GM06990 (cell line): ENCODE measurements at places on chromosomes 3 and 15.
A peak's percentile ranks its signal among the peaks of the same experiment; 100 is the strongest.

DNA sequence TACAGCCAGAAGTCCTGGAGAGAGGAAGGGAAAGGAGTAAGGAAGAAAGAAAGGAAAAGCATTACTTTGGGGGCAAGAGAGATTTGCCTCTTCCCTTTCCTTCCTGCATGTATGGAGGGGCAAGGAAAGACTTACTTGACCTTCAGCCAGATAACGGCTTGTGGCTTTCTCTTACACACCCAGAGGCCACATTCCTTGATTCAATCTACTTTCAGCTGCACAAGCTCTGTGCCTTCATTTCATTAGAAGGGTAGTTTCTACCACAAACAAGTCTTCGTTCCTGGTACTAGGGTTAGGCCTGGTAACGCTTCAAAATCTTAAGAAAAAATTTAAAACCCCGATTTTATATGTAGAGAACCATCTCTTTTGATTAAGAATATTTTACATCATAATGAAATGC, 835.9 kb downstream of the TUSC7 start:
- no peak for DNase-seq

GRCh38 chr15:92586966-92587365, 68.6 kb downstream of the FAM174B start:
- no peak for DNase-seq

- DNase-seq = no peak
Observed at GRCh38 chr3:185199206-185199605, 46.3 kb upstream of the C3orf70 start.

GRCh38 chr3:2929574-2929973, 180.6 kb downstream of the IL5RA start:
- no peak for DNase-seq

DNA sequence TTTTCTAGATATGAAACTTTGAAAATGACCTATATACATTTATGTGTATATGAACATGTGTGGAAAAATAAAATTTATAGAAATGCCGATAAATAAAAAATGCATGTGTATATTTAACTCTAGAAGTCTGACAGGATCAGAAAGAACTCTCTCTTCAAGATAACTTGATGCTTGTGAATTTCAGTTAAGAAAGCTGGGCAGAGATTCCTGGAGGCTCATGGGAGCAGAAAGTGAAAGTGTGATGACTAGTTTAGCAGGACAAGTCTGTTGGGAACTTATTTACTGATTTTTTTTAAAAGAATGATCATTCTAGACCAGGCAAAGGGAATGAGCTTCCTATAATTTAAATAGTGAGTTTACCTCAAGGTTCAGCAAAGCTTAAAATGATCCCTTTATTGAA, 81.5 kb upstream of the KCNAB1 start:
- DNase-seq = no peak

GRCh38 chr15:74263466-74263865, 27.3 kb downstream of the CCDC33 start:
- no peak for DNase-seq

DNA sequence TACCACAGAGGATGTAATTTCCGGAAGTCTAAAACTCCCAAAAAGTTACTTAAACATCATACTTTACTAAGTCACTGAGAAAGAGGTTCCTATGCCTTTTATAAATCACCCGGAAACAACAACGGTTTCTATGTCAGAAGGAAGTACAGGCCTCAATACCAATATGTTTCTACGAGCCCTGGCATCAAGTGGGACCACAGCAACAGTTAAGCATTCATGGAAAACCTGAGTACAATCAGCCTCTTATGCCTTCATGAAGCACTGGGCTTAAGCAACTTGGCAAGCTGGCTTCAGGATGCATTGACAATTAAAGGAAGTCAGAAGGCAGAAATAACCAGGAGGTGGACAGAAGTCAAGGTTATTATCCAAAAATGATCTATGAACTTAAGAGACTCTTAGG, 19.1 kb upstream of the B3GNT5 start:
- no peak for DNase-seq

DNA sequence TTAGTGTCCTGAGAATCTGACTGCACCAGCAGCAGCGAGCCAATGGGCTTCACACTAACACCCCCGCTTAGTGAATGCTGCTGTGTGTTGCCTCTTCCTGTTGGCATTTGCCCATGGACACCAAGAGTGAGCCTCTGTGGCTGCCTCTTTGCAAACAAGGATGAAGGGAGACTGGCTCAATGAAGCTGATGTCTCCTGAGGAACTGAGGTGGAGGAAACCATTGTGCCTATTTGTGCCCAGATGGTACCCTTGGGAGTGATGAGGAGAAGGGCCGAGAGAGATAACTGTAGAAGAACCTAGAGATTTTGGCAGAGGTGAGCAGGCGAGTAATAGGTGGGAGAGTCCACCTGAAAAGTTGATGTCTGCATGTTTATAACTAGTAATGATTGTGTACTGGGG, 51.2 kb downstream of the IL20RB start:
- DNase-seq = no peak

- DNase-seq = peak; percentile 41
Observed at GRCh38 chr3:29181149-29181780, 99.6 kb upstream of the RBMS3 start.

DNA sequence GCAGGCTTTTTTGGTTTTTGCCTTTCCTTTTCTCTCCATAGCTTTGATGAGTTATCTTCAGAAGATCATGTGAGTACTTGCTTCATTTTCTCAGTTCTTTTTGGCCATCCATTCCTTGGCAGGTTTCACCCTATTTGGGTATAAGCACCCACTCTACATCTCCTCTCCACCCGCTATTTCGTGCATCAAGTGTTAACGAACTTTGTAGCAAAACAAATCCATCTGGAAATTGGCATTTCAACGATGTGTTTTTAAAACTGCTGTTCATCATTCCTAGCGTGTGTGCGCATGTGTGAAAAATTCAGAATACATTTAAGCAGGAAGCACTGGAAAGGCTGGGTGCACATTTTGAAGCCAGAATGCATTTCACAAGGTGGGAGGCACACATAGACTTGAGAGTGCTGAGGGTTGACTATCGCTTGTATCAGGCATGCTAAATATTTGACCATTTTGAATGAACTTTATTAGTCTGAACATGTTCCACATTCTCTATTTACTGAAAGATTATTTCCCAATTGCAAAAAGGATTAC, 89.7 kb upstream of the FHIT start:
- DNase-seq = no peak

GRCh38 chr3:88433568-88433967, 283.8 kb downstream of the C3orf38 start:
- peak; percentile 37 for DNase-seq

DNA sequence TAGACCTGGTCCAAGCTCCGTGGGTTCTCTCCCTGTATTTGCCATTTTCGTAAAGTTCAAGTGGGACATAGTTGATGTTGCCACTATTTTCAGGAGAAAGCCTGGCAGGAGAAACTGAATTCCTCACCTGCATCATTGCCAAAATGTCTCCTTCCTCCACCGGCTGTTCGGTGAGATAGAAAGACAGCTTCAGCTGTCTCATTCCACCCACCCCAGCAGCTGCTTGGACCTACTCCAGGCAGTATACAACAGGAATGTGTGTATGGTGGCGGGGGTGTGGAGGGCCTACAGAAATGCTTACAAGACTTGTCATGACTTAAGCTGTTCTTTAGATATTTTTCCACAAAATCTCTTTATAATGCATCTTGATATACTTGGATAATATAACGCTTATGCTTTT, 132.7 kb upstream of the RAP2B start:
- no peak for DNase-seq

GRCh38 chr3:4776399-4776979, 202.7 kb upstream of the BHLHE40 start:
- DNase-seq = peak; percentile 57

GRCh38 chr15:101396484-101397261, 92.8 kb downstream of the PCSK6 start:
- DNase-seq = no peak

DNA sequence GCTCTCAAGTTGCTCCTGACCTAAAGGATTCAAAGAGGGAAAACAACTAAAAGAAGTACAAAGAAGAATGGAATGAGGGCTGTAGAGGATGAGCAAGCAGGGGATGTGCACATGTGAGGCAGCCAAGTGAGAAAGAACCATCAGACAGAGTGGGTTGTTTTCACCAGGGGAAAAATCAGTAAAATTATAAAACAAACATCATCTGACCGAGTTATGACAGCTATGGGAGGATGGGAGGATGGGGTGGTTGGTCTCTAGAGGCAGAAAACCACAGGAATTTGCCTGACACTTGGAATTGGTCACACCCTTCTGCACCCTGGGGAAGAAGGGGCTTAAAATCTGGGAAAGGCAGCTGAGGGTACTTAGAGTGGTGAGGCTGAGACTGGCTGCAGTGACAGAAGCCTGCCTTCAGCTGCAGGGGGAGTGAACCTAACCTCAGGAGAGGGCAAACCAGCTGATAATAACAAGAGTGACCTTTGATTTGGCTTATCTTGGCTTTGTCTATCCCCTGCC, 10.1 kb downstream of the ARHGAP31 start:
- no peak for DNase-seq

GRCh38 chr15:90221246-90221900, 12.4 kb downstream of the CIB1 start:
- no peak for DNase-seq

- DNase-seq = no peak
Observed at GRCh38 chr3:54374214-54374852, 252.0 kb downstream of the CACNA2D3 start.

DNA sequence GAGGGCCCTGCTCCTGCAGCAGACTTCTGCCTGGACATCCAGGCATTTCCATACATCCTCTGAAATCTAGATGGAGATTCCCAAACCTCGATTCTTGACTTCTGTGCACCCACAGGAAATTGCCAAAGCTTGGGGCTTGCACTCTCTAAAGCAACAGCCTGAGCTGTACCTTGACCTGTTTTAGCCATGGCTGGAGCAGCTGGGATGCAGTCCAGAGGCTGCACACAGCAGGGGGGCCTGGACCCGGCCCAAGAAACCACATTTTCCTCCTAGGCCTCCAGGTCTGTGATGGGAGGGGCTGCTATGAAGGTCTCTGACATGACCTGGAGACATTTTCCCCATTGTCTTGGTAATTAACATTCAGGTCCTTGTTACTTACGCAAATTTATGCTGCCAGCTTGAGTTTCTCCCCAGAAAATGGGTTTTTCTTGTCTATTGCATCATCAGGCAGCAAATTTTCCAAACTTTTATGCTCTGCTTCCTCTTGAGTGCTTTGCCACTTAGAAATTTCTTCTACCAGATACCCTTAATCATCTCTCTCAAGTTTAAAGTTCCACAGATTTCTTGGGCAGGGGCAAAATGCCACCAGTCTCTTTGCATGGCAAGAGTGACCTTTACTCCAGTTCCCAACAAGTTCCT, 11.8 kb upstream of the MYO5A start:
- no peak for DNase-seq

DNA sequence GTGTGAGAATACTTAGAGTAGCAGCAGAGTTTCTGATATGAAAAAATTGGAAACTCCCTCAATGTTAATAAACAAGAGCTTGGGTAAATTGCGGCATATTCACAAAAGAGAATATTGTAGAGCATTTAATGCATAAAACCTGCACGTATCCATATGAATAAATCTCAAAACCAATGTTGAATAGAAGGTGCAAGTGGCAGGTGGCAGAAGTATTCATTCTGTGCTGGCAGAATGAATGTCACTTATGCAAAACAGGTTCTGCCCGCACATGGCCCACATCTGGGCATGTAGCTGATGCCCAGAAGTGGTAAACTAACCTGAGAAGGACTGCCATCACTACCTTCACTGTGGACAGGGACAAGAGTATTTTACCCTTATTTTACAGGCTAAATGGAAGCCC, 14.1 kb upstream of the PRSS50 start:
- no peak for DNase-seq

DNA sequence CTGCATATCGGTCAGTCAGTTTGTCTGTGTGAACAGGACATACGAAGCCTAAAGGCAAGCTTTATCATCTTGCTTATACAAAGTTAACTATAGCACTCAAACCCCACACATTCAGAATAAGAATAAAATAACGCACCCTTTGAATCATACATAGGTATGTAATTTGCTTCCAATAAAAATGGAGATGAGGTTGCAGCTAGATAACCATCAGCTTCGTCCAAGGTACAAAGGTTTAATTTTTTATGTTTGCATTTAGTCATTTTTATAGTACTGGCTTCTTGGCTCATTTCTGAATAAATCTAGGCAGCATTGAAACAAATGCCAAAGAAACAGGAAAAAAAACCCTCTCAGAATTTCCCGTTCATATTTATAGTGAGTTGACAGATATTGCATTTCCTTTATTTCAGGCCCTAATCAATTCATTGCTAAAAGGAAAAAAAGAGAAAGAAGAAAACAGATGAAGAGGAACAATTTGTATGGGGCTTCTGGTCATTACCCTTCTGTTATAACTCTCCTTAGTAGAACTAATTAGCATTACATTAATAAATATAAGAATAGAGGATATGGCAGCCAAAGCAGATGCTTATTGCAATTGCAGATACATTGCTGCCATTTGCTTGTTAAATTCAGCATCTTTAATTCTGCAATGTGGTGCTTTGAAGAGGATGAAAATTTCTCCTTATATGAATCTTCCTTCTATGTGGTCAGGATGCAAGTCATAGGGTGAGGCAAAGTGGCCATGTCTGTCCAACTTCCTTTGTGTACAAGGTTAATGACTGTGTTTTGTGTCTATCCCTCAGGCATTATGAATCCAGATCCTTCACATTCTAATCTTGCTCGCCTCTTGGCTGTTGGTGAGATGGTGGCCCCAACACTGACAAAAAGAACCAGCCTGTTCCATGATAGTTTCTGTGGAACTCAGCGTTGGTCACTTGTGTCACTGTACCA, 550.0 kb downstream of the AGBL1 start:
- no peak for DNase-seq

- no peak for DNase-seq
Observed at GRCh38 chr3:61847784-61848462, 286.6 kb downstream of the PTPRG start.

GRCh38 chr15:72792431-72792830, 8.9 kb upstream of the ADPGK start:
- DNase-seq = no peak

DNA sequence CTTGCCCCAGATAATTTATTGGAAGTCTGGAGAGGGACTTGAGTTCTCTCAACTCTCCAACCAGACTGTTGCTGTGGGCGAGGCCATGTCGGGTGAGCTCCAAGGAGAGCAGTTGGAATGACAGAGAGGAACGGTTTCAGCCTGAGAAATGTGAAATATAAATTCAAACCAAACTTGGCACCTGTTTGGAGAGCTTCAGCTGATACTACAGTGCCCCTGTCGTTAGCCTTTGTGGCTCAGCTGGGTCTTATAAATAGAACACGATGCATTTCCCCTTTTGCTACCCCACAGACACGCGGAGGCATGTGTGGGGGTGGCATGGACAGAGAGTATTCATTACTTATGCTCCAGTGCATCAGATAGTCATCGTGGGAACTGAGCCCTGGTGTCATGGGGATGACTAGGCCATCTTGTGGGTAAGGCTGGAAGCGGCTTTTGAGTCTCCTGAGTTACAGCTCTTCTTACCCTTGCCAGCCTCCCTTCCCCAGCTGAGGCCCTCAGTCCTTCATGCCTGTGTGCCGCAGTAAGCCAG, 15.6 kb downstream of the SMAD3 start:
- peak; percentile 83 for DNase-seq

- no peak for DNase-seq
Observed at GRCh38 chr3:98565843-98566242, 27.6 kb downstream of the CPOX start.
